ENCODE measurements at places on chromosomes 7 and 10. TPM values are rescaled to one million over a fixed set of nuclear protein-coding genes. Genes with fewer than 3 reads are reported as not detected.

GRCh38 chr10:11825796-11826414, 2.7 kb downstream of the PROSER2 start:
- no peak overlapping the region for H3K4me3 ChIP-seq
- peaks cover 3% of the 10 kb centered on the region for H3K4me1 ChIP-seq
- H3K27me3 ChIP-seq: no peaks in the 10 kb centered on the region
- no peak for DNase-seq
- H3K27ac ChIP-seq: no peak overlapping the region

- no peak overlapping the region for H3K27ac ChIP-seq
- H3K36me3 ChIP-seq: no peaks in the 10 kb centered on the region
- peaks cover 23% of the 10 kb centered on the region for H3K4me1 ChIP-seq
- DNase-seq: no peak
- no peak overlapping the region for H3K4me3 ChIP-seq
- no peaks in the 10 kb centered on the region for H3K27me3 ChIP-seq
Observed at GRCh38 chr7:69683002-69683401, 84.7 kb downstream of the AUTS2 start.

- H3K27ac ChIP-seq: no peak overlapping the region
- H3K4me1 ChIP-seq: no peaks in the 10 kb centered on the region
- H3K36me3 ChIP-seq: no peaks in the 10 kb centered on the region
- no peaks in the 10 kb centered on the region for H3K27me3 ChIP-seq
Observed at GRCh38 chr7:121499624-121500023, 103.5 kb upstream of the FAM3C start.

GRCh38 chr7:92634205-92634604, 44.0 kb upstream of the FAM133B start:
- no peaks in the 10 kb centered on the region for H3K27me3 ChIP-seq
- no peaks in the 10 kb centered on the region for H3K36me3 ChIP-seq
- no peak for DNase-seq
- H3K4me1 ChIP-seq: no peaks in the 10 kb centered on the region
- no peak overlapping the region for H3K4me3 ChIP-seq
- H3K27ac ChIP-seq: no peak overlapping the region

GRCh38 chr7:134706468-134706867, 59.8 kb downstream of the BPGM start:
- H3K4me1 ChIP-seq: peaks cover 7% of the 10 kb centered on the region
- H3K27ac ChIP-seq: no peak overlapping the region
- H3K27me3 ChIP-seq: no peaks in the 10 kb centered on the region
- H3K4me3 ChIP-seq: no peak overlapping the region

- no peak overlapping the region for H3K27ac ChIP-seq
- peak; percentile 18 for DNase-seq
- H3K36me3 ChIP-seq: no peaks in the 10 kb centered on the region
- H3K27me3 ChIP-seq: no peaks in the 10 kb centered on the region
- H3K4me3 ChIP-seq: no peak overlapping the region
Observed at GRCh38 chr10:73926152-73926764, 15.3 kb downstream of the PLAU start.

DNA sequence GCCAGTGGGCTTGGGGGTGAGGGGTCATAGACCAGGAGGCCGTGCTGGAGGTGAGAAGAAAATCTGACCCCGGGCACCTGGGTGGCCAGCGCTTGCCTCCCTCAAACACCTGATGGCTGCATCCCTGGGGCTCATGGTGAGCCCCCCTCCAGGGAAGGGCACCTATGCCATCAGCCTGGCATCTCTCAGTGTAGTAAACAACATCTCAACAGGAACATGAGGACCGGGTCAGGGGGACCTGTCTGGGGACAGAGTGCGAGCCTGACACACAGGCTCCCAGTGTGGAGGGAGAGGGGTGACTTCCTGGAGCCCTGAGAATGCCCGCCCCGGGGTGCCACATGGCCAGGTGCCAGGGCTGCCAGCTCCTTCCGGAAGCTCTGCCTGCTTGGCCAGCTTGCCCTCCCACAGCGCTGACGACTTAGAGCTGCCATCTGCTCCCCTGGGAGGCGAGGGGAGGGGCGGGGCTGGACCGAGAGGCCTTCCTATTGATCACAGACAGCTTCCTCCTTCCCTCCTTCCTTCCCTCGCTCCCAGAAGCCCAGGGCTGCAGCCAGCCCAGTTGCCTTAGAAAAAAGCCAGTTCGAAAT, 12.3 kb downstream of the STX1A start:
- DNase-seq: peak; percentile 87
- no peak overlapping the region for H3K27ac ChIP-seq
- no peaks in the 10 kb centered on the region for H3K27me3 ChIP-seq
- peaks cover 10% of the 10 kb centered on the region for H3K4me1 ChIP-seq

DNA sequence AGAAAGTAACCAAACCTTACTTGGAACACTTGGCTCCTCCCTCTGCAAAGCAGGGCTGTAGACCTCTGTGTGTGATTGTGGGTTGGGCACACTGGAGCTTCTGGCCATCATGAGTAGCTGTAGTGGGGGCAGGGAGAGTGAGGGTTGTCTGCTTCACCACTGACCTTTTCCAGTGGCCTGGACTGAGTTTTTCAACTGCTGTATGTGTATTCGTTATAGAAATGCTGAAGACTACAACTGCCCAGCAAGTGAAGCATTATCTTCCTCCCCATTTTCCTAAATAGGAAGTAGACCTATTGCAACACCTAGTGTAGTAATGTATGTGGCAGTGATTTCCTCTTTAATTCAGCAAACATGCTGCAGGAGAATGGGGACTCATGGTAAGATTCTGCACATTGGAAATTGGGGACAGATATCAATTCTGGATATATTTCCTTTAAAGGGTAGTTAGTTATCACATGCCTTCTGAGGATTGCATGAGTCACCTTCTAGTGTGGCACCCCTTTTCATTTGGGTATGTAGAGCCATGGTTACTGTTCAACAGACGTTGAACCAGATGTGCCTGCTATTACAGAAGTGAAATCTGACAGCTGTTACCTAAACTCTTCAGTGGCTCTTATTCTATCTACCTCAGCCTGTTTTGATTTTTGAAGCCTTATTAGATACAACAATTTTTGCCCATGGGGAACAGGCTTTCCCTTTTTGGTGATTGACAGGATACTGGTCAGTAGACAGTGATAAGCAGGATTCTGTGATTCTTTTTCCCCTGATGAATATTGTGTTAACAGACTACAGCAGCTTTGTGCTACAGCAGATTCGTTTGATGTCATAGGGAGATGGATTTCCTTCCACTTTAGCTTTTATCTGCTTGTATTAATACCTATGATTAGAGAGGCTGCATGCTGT, 130.9 kb downstream of the SND1 start:
- peaks cover 13% of the 10 kb centered on the region for H3K4me1 ChIP-seq
- no peak overlapping the region for H3K4me3 ChIP-seq
- no peaks in the 10 kb centered on the region for H3K27me3 ChIP-seq
- no peaks in the 10 kb centered on the region for H3K36me3 ChIP-seq

GRCh38 chr10:77231884-77232610, 405.6 kb downstream of the KCNMA1 start:
- no peaks in the 10 kb centered on the region for H3K4me1 ChIP-seq
- H3K36me3 ChIP-seq: no peaks in the 10 kb centered on the region
- no peak overlapping the region for H3K4me3 ChIP-seq
- no peak for DNase-seq
- H3K27ac ChIP-seq: no peak overlapping the region

DNA sequence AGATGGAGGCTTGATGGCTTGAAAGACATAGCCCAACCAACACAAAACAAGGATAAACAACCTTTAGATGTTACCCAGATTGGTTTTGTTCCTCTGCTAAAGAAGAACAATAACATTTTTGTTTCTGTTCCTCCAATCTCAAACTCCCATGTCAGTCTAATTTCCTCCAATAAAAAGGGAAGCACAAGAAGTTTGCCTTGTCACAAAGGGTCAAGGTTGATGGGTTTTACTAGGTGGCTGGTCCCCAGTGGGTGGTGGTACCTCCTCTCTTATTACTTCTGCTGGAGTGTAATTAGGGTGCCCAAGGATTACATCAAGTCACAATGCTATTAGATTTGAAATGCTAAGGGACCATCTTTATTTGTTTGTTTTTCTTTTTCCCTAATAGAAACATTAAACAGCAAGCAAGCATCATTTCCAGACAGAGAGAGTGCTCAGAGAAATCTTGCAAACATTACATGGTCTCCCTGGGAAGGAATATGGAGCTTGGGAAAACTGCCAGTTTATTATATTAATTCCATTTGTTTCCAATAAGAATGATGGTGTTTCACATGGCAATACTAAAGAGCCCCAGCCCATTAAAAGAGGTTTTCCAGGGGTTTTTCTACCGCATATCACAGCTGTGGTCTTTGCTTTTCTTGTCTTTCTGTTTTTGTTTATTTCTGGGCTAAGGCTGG, 78.3 kb upstream of the AOAH start:
- no peaks in the 10 kb centered on the region for H3K36me3 ChIP-seq
- H3K4me3 ChIP-seq: no peak overlapping the region
- no peak for DNase-seq
- no peak overlapping the region for H3K27ac ChIP-seq
- H3K27me3 ChIP-seq: no peaks in the 10 kb centered on the region
- no peaks in the 10 kb centered on the region for H3K4me1 ChIP-seq

- no peak overlapping the region for H3K4me3 ChIP-seq
- H3K27me3 ChIP-seq: no peaks in the 10 kb centered on the region
- no peak for DNase-seq
- H3K27ac ChIP-seq: no peak overlapping the region
- no peaks in the 10 kb centered on the region for H3K4me1 ChIP-seq
Observed at GRCh38 chr7:43244232-43244631, 131.8 kb downstream of the HECW1 start.

- no peak overlapping the region for H3K27ac ChIP-seq
- no peak overlapping the region for H3K4me3 ChIP-seq
- DNase-seq: peak; percentile 17
Observed at GRCh38 chr10:129193148-129193547, 273.9 kb upstream of the MGMT start.

- H3K27me3 ChIP-seq: no peaks in the 10 kb centered on the region
- H3K36me3 ChIP-seq: no peaks in the 10 kb centered on the region
- no peak overlapping the region for H3K27ac ChIP-seq
- no peaks in the 10 kb centered on the region for H3K4me1 ChIP-seq
Observed at GRCh38 chr7:22672846-22673680, 53.9 kb upstream of the IL6 start.

- no peaks in the 10 kb centered on the region for H3K27me3 ChIP-seq
- peak; percentile 54 for DNase-seq
- no peak overlapping the region for H3K4me3 ChIP-seq
- no peak overlapping the region for H3K27ac ChIP-seq
- H3K36me3 ChIP-seq: no peaks in the 10 kb centered on the region
Observed at GRCh38 chr7:90708841-90709317, 112.8 kb downstream of the CDK14 start.

GRCh38 chr10:93068411-93069244, 5.1 kb upstream of the CYP26A1 start:
- H3K4me3 ChIP-seq: peak overlapping the region; percentile 38
- H3K27ac ChIP-seq: no peak overlapping the region
- H3K4me1 ChIP-seq: peaks cover 30% of the 10 kb centered on the region
- no peak for DNase-seq

GRCh38 chr10:103724074-103724473, 131.3 kb downstream of the SH3PXD2A start:
- no peaks in the 10 kb centered on the region for H3K27me3 ChIP-seq
- no peaks in the 10 kb centered on the region for H3K36me3 ChIP-seq
- no peak overlapping the region for H3K4me3 ChIP-seq
- H3K27ac ChIP-seq: no peak overlapping the region

GRCh38 chr10:7696545-7696944, 6.6 kb upstream of the ITIH2 start:
- H3K4me3 ChIP-seq: no peak overlapping the region
- no peak overlapping the region for H3K27ac ChIP-seq
- DNase-seq: no peak
- no peaks in the 10 kb centered on the region for H3K4me1 ChIP-seq

- H3K27me3 ChIP-seq: no peaks in the 10 kb centered on the region
- no peaks in the 10 kb centered on the region for H3K36me3 ChIP-seq
- no peak overlapping the region for H3K4me3 ChIP-seq
- H3K27ac ChIP-seq: no peak overlapping the region
- DNase-seq: no peak
Observed at GRCh38 chr10:17801507-17801906, 7.6 kb upstream of the MRC1 start.

DNA sequence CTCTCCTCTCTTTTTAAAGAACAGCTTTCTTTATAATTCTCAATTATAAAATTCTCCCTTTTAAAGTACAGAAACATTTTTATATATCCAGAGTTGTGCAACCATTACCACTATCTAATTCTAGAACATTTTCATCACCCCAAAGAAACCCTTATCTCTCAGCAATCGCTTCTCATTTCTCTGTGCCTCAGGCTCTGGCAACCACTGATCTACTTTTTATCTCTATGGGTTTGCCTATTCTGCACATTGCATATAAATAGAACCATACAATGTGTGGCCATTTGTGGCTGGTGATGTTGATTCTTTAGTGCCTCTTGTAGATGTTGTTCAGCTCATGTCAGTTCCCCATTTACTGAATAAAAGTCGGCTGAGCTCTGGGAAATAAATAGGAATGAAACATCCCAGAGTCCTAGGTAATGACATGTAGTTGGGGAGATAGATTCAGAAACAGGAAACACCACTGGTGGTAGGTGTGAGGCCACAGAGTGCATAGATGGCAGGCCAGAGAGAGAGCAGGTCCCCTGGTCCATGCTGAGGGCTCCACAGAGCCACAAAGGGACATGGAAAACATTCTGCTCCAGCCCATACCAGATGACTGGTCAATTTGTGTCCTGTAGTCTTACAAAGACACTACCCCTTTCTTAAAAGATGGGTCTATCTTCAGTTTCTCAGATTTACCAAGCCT, 126.5 kb downstream of the PLPP4 start:
- DNase-seq: no peak
- H3K27ac ChIP-seq: no peak overlapping the region
- no peak overlapping the region for H3K4me3 ChIP-seq

- H3K27ac ChIP-seq: no peak overlapping the region
- no peak for DNase-seq
- no peaks in the 10 kb centered on the region for H3K27me3 ChIP-seq
- no peak overlapping the region for H3K4me3 ChIP-seq
Observed at GRCh38 chr10:60387531-60387930, 2.1 kb downstream of the ANK3 start.

GRCh38 chr7:116802144-116802745, 60.1 kb upstream of the CAPZA2 start:
- DNase-seq: no peak
- no peak overlapping the region for H3K4me3 ChIP-seq
- no peaks in the 10 kb centered on the region for H3K36me3 ChIP-seq
- H3K4me1 ChIP-seq: no peaks in the 10 kb centered on the region
- no peaks in the 10 kb centered on the region for H3K27me3 ChIP-seq

DNA sequence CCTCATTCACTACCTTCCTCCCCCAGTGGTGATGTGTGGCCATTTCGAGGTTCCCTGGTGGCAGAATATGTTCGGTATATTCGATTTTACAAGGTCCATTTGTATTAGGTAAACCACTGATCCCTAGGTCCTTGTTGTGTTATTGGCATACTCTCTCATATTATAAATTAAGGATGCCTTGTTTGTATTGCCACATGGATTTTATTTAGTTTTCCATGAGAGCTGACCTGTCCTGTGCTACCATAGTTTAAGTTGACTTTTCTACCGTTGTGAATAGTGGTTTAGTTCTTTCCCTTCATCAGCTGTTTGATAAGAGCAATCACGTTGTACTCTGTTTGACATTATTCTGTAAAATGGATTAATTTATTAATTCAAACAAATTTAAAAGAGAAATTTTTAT, 29.4 kb downstream of the ZNRF2 start:
- no peaks in the 10 kb centered on the region for H3K4me1 ChIP-seq
- DNase-seq: no peak
- no peak overlapping the region for H3K27ac ChIP-seq
- no peaks in the 10 kb centered on the region for H3K36me3 ChIP-seq
- H3K27me3 ChIP-seq: no peaks in the 10 kb centered on the region

Gene MRLN
- not detected for total RNA-seq

Gene FOXI2
- 0.47 TPM for total RNA-seq

Gene IFIT1
- total RNA-seq: 15.3 TPM

Gene SEMA3D
- total RNA-seq: 11.5 TPM

Gene SLC26A3
- total RNA-seq: not detected

Gene NPSR1
- total RNA-seq: not detected

Gene CALHM2
- total RNA-seq: 53.1 TPM

Gene WDR11
- total RNA-seq: 60.2 TPM

Gene FLNC
- total RNA-seq: 14.4 TPM

Gene CYP2W1
- total RNA-seq: 1.2 TPM

Measured in testis (tissue), 5 donors.